ENCODE measurements at places on chromosomes 2 and 18. TPM values are rescaled to one million over a fixed set of nuclear protein-coding genes. Genes with fewer than 3 reads are reported as not detected.

DNA sequence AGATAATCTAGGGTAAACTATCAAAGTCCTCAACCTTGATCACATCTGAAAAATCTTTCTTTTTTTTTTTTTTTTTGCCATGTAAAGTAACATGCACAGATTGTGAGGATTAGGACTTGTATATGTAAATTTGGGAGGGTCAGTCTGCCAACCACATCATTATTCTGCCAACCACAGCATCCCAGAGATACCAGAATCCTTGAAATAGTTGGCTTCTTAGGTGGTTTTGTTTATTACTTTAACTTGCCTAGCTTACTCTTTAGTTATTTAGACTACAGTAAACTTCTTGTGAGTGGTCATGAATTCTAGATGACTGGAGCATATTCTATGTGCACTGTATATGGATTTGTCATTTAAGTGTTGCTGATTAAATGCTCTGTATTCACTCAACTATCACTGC is 242.1 kb upstream of the RBMS1 start:
- H3K4me3 ChIP-seq, result no peak overlapping the region
- no peaks in the 10 kb centered on the region for H3K36me3 ChIP-seq
- no peak for DNase-seq
- no peak overlapping the region for H3K27ac ChIP-seq
- H3K4me1 ChIP-seq, result no peaks in the 10 kb centered on the region

DNA sequence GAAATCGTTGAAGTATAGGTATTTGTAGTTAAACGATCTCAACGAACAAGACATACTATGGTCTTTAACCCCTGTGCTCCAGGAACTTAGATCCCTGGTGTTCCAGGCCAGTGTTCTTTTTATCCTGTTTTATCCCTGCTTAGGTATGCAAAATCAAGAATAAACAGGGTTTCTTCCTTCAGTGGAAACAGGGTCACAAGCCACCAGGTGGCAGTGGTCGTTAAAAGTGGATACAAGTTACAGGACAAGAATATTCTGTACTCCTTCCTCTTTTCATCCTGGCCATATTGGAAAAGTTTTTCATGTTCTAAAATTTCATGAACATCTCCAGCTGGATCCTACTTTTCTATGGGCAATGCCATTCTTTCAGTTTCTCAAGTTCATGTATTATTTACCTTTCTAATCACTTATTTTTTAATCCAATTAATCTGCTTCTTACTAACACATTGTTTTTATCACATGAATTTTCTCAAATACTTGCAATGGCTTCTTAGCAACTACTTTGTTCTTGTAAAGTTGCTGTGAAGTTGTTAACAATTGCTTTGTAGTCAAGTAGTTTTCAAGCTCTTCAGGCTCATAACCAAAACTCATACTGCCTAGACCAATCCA is 16.4 kb upstream of the HNMT start:
- no peaks in the 10 kb centered on the region for H3K27me3 ChIP-seq
- DNase-seq, result no peak
- no peaks in the 10 kb centered on the region for H3K4me1 ChIP-seq

Gene TNP1
- not detected for polyA plus RNA-seq

- H3K27me3 ChIP-seq, result no peaks in the 10 kb centered on the region
- no peaks in the 10 kb centered on the region for H3K4me1 ChIP-seq
- no peak overlapping the region for H3K4me3 ChIP-seq
- H3K36me3 ChIP-seq, result no peaks in the 10 kb centered on the region
- no peak overlapping the region for H3K27ac ChIP-seq
These were observed 570.8 kb upstream of the GYPC start for GRCh38 chr2:126085011-126085795.

DNA sequence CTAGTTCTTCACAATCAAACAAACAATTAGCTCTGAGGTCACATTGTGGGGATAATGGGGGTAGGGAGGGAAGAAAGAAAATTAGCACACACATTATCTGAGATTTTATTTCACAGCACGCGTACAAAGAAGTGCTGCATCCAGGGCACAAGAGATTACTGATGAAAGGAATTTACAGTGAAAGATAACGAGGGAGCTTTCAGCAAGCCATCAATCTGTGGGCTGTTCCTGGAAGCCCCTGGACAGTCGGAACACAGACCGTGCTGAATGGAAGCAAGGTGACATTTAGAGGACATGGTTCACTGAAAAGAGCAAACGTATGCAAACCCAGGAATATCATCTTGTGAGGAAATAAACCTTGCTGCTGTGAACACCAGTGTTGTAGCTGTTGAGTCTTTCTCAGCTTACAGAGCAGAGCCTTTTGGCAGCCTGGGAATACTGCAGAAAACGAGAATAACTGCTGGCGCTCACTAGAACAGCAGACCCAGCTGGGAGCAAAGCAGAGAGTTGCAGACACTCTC is 63.2 kb downstream of the SCG2 start:
- no peaks in the 10 kb centered on the region for H3K27me3 ChIP-seq
- no peak overlapping the region for H3K4me3 ChIP-seq
- no peak for DNase-seq

- no peaks in the 10 kb centered on the region for H3K27me3 ChIP-seq
- peaks cover 22% of the 10 kb centered on the region for H3K4me1 ChIP-seq
- H3K4me3 ChIP-seq, result no peak overlapping the region
- DNase-seq, result no peak
These were observed 4.5 kb upstream of the IL18RAP start for GRCh38 chr2:102418421-102418961.

Gene KCNG2
- not detected for polyA plus RNA-seq

DNA sequence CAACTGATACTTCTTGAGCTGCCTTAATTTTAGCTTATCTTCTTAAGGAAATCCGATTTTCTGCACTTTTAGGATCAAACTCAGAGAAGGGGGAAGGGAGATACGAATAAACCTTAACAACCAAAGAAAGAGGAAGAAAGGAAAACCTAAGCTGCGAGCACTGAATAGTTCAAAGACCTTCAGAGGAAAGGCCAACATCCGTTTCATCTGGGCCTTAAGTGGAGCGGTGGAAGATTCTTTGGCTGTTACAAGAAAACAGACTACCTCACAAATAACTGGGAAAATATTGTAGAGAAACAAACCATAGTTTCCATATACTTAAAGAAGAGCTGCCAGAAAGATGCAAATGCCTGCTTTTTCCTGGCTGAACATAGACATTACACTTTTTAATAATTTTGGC is 43.6 kb downstream of the VIT start:
- H3K27me3 ChIP-seq, result no peaks in the 10 kb centered on the region
- no peaks in the 10 kb centered on the region for H3K36me3 ChIP-seq
- DNase-seq, result no peak
- H3K27ac ChIP-seq, result no peak overlapping the region
- no peaks in the 10 kb centered on the region for H3K4me1 ChIP-seq

Gene FSHR
- polyA plus RNA-seq, result not detected

- no peak overlapping the region for H3K27ac ChIP-seq
- no peak overlapping the region for H3K4me3 ChIP-seq
- H3K4me1 ChIP-seq, result no peaks in the 10 kb centered on the region
- no peaks in the 10 kb centered on the region for H3K27me3 ChIP-seq
- DNase-seq, result no peak
These were observed 23.6 kb downstream of the SLC66A2 start for GRCh38 chr18:79927607-79928562.

GRCh38 chr2:40955042-40955441 is 503.2 kb upstream of the SLC8A1 start:
- no peak for DNase-seq
- no peaks in the 10 kb centered on the region for H3K27me3 ChIP-seq
- no peak overlapping the region for H3K27ac ChIP-seq
- no peaks in the 10 kb centered on the region for H3K36me3 ChIP-seq

GRCh38 chr18:64165906-64166305 is 17.0 kb upstream of the LINC00305 start:
- no peak overlapping the region for H3K27ac ChIP-seq
- H3K4me1 ChIP-seq, result no peaks in the 10 kb centered on the region
- H3K4me3 ChIP-seq, result no peak overlapping the region
- no peaks in the 10 kb centered on the region for H3K36me3 ChIP-seq
- H3K27me3 ChIP-seq, result no peaks in the 10 kb centered on the region
- DNase-seq, result no peak

Gene COLEC11
- not detected for polyA plus RNA-seq

GRCh38 chr18:38067821-38068220 is 502.2 kb upstream of the CELF4 start:
- H3K27ac ChIP-seq, result no peak overlapping the region
- no peaks in the 10 kb centered on the region for H3K27me3 ChIP-seq
- no peaks in the 10 kb centered on the region for H3K36me3 ChIP-seq
- no peak for DNase-seq

GRCh38 chr2:9753276-9753600 is 90.0 kb upstream of the TAF1B start:
- H3K27me3 ChIP-seq, result peaks cover 3% of the 10 kb centered on the region
- DNase-seq, result peak; percentile 69
- H3K27ac ChIP-seq, result peak overlapping the region; percentile 7
- H3K4me1 ChIP-seq, result peaks cover 47% of the 10 kb centered on the region
- peak overlapping the region; percentile 23 for H3K4me3 ChIP-seq

GRCh38 chr2:121038431-121038830 is 246.6 kb downstream of the TFCP2L1 start:
- no peaks in the 10 kb centered on the region for H3K27me3 ChIP-seq
- DNase-seq, result no peak
- H3K36me3 ChIP-seq, result no peaks in the 10 kb centered on the region
- H3K4me3 ChIP-seq, result no peak overlapping the region
- H3K4me1 ChIP-seq, result no peaks in the 10 kb centered on the region

Gene EPAS1
- 0.43 TPM for polyA plus RNA-seq

Gene KCNIP3
- polyA plus RNA-seq, result not detected

Gene CYB5A
- 118 TPM for polyA plus RNA-seq

- no peaks in the 10 kb centered on the region for H3K27me3 ChIP-seq
- peak overlapping the region; percentile 26 for H3K4me3 ChIP-seq
- H3K4me1 ChIP-seq, result peaks cover 46% of the 10 kb centered on the region
- DNase-seq, result no peak
- H3K27ac ChIP-seq, result peak overlapping the region; percentile 80
These were observed 43.1 kb downstream of the PELI1 start for GRCh38 chr2:64101141-64101591.

- H3K36me3 ChIP-seq, result no peaks in the 10 kb centered on the region
- H3K4me1 ChIP-seq, result no peaks in the 10 kb centered on the region
- H3K27me3 ChIP-seq, result no peaks in the 10 kb centered on the region
- H3K4me3 ChIP-seq, result no peak overlapping the region
- no peak overlapping the region for H3K27ac ChIP-seq
These were observed 1094.9 kb downstream of the LRP1B start for GRCh38 chr2:141035846-141036420.

GRCh38 chr2:172968061-172968469 is 107.6 kb upstream of the MAP3K20 start:
- no peaks in the 10 kb centered on the region for H3K4me1 ChIP-seq
- no peak for DNase-seq
- no peaks in the 10 kb centered on the region for H3K36me3 ChIP-seq

Gene CHST9
- not detected for polyA plus RNA-seq

Gene TSPYL6
- not detected for polyA plus RNA-seq

Gene LINC00305
- polyA plus RNA-seq, result not detected

DNA sequence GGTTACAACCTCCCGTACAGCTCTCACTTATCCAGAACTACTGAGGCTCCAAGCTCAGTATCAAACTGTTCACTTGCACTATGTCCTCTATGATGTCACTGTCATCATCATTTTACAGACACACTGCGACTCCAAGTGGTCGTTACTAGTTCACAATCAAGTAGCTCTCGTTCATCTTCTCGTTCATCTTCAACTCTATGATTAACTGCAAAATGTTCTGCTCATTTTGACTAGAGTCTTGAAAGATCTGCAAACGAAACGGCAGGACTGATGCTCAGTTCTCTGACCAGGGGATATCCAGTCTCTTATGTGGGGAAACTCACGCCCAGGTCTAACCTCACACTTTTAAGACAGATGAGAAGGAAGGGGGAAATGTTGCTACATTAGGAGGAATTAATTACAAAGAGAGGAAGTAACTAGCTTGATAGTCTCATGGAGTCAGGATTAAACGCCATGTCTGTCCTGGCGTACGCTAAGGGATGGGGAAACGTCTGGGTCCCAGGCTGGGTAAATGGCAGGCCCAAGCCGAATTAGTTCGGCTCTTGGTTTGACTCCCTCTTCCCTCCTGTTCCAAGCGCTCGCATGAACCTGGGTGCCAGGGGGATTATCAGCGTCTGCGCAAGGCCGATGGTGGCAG is 794 bp upstream of the CHCHD5 start:
- peak overlapping the region; percentile 89 for H3K4me3 ChIP-seq
- H3K27ac ChIP-seq, result peak overlapping the region; percentile 95
- DNase-seq, result no peak
- peaks cover 20% of the 10 kb centered on the region for H3K4me1 ChIP-seq

DNA sequence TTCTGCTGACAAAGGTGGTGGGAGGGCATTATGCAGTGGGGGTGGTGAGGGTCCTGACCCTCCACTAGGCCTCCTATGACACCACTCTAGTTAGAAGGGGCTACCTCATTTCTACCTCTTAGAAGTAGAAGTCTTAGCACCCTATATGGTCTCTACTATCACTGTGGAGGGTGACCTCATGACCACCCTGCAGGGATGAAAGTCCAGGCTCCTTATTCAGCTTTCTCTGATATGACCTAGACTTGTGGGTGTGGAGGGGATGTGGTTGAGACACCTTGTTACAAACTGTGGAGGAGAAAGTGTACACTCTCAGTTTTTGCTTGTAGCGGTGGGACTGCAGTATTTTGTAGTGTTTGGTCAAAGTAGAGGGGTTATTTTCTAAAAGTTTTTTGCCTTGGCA is 18.6 kb downstream of the TMEM182 start:
- DNase-seq, result no peak
- H3K36me3 ChIP-seq, result no peaks in the 10 kb centered on the region
- H3K27me3 ChIP-seq, result no peaks in the 10 kb centered on the region
- H3K4me1 ChIP-seq, result no peaks in the 10 kb centered on the region

Gene MYO1B
- polyA plus RNA-seq, result 1.8 TPM

- no peaks in the 10 kb centered on the region for H3K27me3 ChIP-seq
- H3K4me1 ChIP-seq, result peaks cover 18% of the 10 kb centered on the region
- H3K27ac ChIP-seq, result peak overlapping the region; percentile 42
- peak overlapping the region; percentile 56 for H3K4me3 ChIP-seq
These were observed 5.8 kb downstream of the CUL3 start for GRCh38 chr2:224579411-224579810.

DNA sequence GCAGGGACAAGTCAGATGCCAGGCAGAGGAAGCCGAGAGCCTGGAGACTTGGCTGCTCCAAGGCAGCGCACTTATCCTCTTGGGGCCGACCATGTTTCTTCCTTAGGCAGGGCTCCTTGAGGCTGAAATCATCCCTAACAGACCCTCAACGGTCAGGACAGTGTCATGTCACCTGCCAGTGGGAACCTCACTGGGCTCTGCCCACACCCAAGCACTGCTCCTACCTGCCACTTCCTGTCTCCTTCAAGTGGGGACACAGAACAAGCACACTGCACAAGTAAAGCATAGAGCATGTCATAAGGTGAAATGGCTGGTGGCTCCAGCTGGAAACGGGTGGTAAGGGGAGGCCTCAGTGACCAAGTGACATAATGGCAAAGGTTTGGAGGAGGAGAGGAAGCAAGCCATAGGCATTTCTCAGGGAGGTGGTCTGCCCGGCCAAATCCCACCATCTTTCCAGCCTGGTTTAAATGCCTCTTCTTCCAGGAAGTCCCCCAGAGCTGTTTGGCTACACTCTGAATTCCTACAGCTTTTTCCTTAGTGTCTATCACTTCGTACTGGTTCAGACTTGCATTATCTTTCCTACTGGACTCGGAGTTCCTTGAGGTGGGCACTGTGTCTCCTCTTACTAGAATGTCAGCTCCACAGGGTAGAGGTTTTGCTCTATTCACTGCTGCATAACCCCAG is 7.3 kb upstream of the ATOH8 start:
- H3K27ac ChIP-seq, result no peak overlapping the region
- H3K4me1 ChIP-seq, result peaks cover 16% of the 10 kb centered on the region
- peaks cover 17% of the 10 kb centered on the region for H3K27me3 ChIP-seq
- no peak for DNase-seq
- H3K36me3 ChIP-seq, result no peaks in the 10 kb centered on the region
- H3K4me3 ChIP-seq, result no peak overlapping the region

Measured in GM12878 (cell line).